ENCODE measurements at places on chromosomes 3 and 15.

DNA sequence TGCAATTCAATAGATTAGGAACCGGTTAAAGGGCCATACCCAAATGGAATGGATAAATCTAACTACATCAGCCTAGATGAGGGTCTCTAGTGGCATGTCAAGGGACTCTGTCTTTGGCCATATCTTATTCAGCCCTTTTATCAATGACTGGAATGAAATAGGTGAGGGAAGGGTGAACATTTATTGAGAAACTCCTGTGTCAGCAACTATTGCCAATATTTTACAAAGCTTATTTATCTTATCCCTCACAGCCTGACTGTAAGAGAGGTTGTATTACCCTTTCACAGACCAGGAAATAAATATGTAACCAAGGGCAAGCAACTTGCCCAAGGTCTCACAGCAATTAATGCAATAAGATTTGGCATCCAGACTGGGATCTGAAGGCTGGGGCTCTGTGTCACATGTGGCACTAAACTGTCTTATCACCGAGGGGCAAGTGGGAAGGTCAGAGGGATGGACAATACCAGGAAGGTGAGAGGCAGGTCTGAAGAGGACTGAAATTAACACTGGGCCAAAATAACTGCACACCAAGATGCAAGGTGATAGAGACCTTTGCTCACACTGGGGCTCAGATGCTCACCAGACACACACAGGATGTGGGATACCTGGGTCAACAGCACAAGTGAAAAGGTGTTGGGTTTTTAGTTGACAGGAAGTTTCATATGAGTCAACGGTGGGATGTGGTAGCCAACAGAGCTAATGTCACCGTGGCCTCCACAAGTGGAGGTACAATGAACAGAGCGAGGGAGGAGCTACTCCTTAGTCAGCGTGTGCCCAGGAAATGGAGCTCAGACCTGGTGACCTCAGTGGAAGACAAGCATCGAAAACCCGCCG lies 261.3 kb downstream of the RPLP1 start:
- DNase-seq = peak; percentile 43

DNA sequence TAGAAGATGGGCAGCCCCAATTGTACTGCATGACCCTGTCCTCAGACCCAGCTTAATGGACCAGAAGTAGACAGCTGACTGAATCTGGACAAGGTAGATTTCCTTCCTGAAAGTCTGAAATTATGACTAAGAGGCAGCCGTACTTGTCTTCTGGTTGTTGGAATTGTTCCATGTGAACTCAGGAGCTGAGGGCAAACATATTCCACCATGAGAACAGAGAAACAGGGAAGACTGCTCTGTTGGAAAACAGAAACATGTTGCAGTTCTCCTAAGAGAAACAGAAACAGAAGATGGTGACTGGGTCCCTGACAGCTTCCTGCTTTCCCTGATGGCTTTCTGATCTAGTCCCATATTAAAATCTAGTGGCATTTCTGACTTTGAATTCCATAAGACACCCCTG lies 24.1 kb downstream of the POPDC2 start:
- DNase-seq = no peak

- DNase-seq = no peak
Measured at GRCh38 chr15:57213862-57214261, 162.4 kb upstream of the CGNL1 start.

GRCh38 chr3:178367817-178368617 lies 168.2 kb upstream of the KCNMB2 start:
- DNase-seq = no peak

GRCh38 chr15:66863390-66864085 lies 161.5 kb downstream of the SMAD6 start:
- no peak for DNase-seq

DNA sequence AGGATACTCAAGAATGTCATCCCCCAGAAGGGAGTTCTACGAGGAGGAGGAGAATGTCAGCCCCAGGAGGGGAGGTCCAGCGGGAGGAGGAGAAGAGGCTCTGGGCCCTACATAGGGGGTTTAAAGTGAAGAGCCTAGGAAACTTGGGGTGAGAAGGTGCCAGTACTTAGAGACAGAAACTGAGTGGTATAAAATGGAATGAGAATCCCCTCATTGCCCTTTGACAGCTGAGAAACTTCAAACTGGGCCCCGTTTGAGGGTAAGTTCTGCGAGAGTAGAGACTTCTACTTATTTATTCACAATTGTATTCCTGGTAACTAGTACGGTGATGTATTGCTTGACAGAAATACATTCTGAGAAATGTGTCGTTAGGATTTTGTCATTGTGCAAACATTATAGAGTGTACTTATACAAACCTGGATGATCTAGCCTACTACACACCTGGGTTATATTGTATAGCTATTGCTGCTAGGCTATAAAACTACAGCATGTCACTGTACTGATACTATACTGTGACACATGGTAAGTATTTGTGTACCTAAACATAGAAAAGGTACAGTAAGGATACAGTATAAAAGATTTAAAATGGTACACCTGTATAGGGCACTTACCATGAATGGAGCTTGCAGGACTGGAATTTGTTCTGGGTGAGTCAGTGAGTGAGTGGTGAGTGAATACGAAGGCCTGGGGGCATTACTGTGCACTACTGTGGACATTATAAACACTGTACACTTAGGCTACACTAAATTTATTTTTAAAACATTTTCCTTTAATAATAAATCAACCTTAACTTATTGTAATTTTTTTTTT lies 62.0 kb downstream of the TSC22D2 start:
- DNase-seq = no peak

DNA sequence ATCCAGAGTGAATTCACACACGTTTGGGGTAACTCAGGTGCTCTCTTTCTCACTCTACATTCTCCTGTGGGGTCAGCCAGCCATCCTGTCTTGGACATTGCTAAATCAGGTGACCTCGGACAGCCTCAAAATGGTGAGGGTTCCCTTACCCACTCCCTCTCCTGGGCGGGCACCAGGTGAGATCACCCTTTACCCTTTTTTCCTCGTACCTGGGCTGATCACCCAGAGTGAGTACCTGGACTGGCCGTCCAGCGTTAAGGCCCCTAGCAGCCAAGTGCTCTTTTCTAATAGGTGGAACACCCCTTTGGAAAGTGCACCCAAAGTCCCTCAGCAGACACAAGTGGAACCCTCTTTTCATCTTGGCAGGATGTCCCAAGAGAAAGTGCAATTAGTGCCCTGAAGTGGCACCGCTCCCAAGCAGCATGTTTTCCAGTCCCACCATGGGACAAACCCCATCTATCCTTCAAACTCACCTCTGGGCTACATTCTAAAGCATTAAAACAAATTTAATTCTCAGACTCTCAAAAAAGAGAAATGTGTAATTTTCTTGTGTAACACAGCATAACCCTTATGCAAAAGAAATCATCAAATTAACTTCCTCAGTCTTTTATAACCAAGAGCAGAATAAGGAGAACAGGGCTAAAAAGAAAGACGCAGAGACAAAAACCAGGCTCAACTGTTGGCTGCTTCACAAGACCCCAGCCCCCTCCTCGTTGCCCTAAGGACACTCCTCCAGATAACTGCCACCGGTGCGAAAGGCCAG lies 20.7 kb downstream of the TRANK1 start:
- no peak for DNase-seq

- DNase-seq = no peak
Measured at GRCh38 chr15:60536951-60537350, 58.0 kb upstream of the ICE2 start.

- DNase-seq = no peak
Measured at GRCh38 chr15:62083194-62084154, 16.7 kb downstream of the C2CD4A start.

- no peak for DNase-seq
Measured at GRCh38 chr3:158205994-158206393, 96.1 kb downstream of the RSRC1 start.

- DNase-seq = no peak
Measured at GRCh38 chr3:57063032-57063431, 2.6 kb downstream of the SPATA12 start.

DNA sequence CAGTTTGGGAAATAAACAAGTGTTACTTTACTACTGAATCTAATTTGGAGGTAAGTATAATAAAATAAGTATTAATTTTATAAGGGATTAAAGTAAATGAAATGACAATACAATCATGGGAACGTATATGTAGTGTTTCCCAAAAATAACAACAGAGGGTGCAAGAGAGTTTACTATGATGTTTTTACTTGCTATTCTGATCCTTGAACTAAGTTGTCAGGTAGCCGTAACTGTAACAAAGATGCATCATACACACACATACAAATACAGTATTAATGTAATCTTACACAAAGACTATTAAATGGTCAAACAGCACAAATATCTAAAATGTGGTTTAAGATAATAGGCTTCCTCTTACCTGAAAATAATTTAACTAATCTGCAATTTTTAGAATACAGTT lies 311.4 kb downstream of the TBC1D5 start:
- no peak for DNase-seq

GRCh38 chr3:26840272-26840870 lies 217.8 kb downstream of the LRRC3B start:
- DNase-seq = no peak

DNA sequence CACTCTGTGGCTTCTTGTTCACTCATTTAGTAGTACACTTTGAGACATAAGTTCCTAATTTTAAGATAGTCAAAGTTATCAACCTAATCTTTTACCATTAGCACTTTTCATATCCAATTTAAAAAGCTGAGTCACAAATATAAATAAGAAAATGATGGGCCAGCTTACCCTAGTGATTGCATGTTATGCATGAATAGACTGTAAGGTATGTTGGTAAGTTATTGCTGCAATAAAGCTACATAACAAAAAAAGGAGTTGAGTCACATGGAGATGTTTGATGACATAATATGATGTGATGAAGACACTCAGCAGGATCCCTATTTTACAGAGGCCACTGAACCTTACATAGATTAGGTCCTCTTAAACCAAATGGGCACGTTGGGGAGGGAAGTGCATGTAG lies 161.3 kb downstream of the OCA2 start:
- no peak for DNase-seq

GRCh38 chr3:514192-514591 lies 317.6 kb downstream of the CHL1 start:
- DNase-seq = no peak

DNA sequence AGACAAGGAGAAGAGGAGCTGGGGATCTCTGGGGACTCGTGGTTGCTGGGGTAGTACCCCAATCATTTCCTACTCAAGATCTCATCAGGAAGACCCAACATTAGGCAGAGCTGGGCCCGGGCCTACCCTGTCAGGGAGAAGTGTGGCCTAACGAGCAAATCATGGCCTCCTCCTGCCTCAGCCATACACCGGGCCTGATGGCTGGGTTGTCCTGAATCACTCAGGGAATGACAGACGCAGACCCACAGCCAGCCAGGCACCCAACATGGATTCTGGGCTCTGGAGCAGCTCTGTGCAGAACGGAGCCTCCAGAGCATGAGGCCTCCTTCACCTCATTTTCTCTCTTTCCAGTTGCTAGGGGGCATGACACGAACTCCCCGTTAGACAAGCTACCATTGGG lies 19.7 kb downstream of the ITGA11 start:
- DNase-seq = no peak

- DNase-seq = no peak
Measured at GRCh38 chr15:80153900-80154299, 1.1 kb downstream of the FAH start.

- no peak for DNase-seq
Measured at GRCh38 chr3:179227349-179227748, 23.6 kb downstream of the KCNMB3 start.

DNA sequence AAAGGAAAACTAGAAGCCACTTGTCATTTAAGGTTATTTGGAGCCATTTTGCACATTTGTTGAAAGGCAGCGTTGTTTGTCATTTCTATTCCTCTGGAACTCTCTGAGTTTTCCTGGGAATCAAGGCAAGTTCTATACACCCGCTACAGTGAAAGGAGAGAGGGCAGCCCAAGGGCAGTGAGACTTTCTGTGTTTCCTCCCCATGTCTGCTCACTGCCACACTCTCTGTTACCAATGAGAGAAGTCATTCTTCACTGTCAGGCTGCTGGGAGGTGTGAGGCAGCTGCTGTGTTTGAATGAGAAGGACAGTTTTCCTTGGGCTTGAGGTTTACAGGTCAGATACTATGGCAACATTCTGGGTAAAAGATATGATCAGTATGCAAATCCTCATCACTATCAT lies 36.0 kb downstream of the ATP13A5 start:
- DNase-seq = no peak

DNA sequence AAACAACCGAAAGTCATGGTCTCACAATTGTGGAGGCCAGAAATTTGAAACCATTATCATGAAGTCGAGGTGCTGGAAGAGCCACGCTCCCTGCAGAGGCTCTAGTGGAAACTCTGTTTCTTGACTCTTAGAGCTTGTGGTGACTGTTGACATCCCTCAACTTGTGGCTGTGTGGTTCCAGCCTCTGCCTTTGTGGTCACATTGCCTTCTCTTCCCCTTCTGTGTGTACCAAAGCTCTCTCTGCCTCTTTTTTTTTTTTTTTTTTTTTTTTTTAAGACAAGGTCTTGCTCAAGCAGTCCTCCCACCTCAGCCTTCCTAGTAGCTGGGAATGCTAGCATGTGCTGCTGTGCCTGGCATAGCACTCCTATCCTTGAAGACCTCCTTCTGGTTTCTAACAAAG lies 48.7 kb upstream of the CRTC3 start:
- DNase-seq = no peak

DNA sequence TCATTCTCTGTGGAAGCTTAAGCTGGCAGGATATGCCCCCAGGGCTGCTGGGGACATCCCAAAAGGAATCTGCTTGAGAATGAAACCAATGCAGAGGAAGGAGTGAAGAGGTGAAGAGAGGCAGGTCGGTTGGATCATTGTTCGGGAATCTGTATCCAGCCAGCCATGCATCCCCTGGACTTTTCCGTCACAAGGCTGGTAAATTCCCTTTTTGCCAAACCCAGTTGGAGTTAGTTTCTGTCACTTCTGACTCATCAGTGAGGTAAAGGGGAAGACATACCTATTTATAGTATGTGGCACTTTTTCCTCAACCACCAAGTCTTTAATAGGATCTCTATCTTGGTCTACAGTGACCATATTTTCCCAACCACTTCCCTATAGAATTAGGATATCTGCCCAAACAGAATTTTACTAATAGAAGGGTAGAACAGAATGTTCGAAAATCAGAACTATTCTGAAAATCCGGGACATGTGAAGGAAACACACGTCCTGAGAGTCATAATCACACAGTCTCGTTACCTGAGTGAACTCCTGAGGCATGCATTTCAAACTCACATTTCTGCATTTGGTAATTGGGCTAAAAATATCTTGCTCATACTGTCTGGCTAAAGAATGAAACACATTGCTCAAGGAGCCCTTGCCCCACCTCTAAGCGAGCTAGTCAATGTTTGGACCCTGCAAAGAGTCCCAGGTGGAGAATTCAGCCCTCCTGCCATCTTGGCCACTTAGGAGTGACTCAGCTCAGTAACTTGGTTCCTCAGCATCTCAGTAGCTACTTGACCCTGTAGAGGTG lies 289.7 kb upstream of the ADAMTS9 start:
- DNase-seq = no peak

- no peak for DNase-seq
Measured at GRCh38 chr3:56076746-56077145, 391.5 kb downstream of the ERC2 start.

DNA sequence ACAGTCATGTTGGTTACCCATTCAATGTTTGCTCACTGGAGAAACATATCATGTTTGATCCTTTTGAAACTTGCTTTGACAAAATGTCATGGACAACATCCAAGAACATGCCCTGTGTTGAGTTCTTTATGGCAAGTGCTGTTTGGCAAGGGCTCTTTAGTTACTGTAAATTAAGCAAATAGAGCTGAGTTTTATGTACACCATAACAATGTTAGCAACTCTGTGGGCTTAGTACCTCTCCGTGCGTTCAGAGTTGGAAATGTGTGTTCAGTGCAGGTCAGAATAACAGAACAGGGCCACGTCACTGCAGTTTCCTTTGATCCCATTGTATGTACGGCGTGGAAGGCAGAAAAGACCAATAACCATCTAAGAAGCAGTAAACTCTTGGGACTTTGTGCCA lies 132.5 kb downstream of the MYRIP start:
- DNase-seq = no peak
